Stimulated activated memory B cell treated with anti-CD40 and anti-IgM and Interleukin-4, amounts not matched to agents 10 μg/mL and 1 μg/mL and 100 μg/mL, for 72 hours (primary cell): ENCODE measurements at places on chromosomes 11 and 22.

DNA sequence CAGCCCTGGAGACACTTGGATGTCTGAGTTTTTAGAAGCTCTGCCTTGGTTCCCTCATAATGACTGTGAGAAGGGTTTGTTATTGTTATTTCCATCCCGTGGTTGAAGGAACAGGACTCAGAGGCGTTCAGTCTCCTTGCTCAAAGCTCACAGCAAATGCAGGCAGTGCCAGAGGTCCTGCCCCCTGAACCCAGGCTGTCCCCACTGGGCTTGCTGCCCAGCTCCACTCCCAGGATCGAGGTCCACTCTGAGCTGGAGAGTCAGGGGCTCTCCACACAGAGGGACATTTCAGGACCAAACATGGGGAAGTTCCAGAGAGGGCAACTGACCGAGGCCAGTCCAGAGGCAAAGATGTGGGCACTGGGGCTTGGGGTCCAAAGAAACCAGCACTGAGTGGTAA lies 14.8 kb downstream of the FGF4 start:
- no peak for ATAC-seq

- ATAC-seq = peak; percentile 0
These were observed 766 bp upstream of the CAPRIN1 start for GRCh38 chr11:34050581-34051348.

GRCh38 chr11:82859750-82860149 lies 40.5 kb downstream of the PRCP start:
- no peak for ATAC-seq

GRCh38 chr22:39216143-39216490 lies 28.7 kb downstream of the PDGFB start:
- no peak for ATAC-seq

- no peak for ATAC-seq
These were observed 46.6 kb downstream of the CWC15 start for GRCh38 chr11:94926698-94927237.
